ENCODE measurements at places on chromosomes 11 and 22.

- peak overlapping the region; percentile 99 for H3K4me3 ChIP-seq
- peak overlapping the region; percentile 98 for H3K27ac ChIP-seq
- DNase-seq = peak; percentile 41
Observed at GRCh38 chr11:67119585-67120391, 725 bp downstream of the KDM2A start.

GRCh38 chr11:115452241-115452640 lies 52.0 kb downstream of the CADM1 start:
- no peak for DNase-seq
- no peaks in the 10 kb centered on the region for H3K4me1 ChIP-seq
- no peaks in the 10 kb centered on the region for H3K36me3 ChIP-seq
- H3K4me3 ChIP-seq = no peak overlapping the region
- no peaks in the 10 kb centered on the region for H3K27me3 ChIP-seq

- H3K27me3 ChIP-seq = no peaks in the 10 kb centered on the region
- H3K4me1 ChIP-seq = no peaks in the 10 kb centered on the region
- H3K36me3 ChIP-seq = no peaks in the 10 kb centered on the region
- no peak for DNase-seq
- no peak overlapping the region for H3K27ac ChIP-seq
Observed at GRCh38 chr11:64485074-64485473, 105.9 kb upstream of the SLC22A12 start.

- H3K4me3 ChIP-seq = no peak overlapping the region
- peak; percentile 75 for DNase-seq
- H3K27ac ChIP-seq = no peak overlapping the region
- no peaks in the 10 kb centered on the region for H3K27me3 ChIP-seq
- H3K4me1 ChIP-seq = peaks cover 4% of the 10 kb centered on the region
Observed at GRCh38 chr11:390175-390574, 3.8 kb upstream of the PKP3 start.

GRCh38 chr11:66670816-66671215 lies 6.9 kb downstream of the RBM4B start:
- H3K4me1 ChIP-seq = peaks cover 2% of the 10 kb centered on the region
- H3K36me3 ChIP-seq = peaks cover 4% of the 10 kb centered on the region
- H3K4me3 ChIP-seq = no peak overlapping the region
- no peaks in the 10 kb centered on the region for H3K27me3 ChIP-seq

GRCh38 chr22:22085702-22086500 lies 103.3 kb upstream of the TOP3B start:
- H3K27me3 ChIP-seq = peaks cover 12% of the 10 kb centered on the region
- H3K27ac ChIP-seq = no peak overlapping the region
- no peak overlapping the region for H3K4me3 ChIP-seq
- no peaks in the 10 kb centered on the region for H3K4me1 ChIP-seq
- DNase-seq = no peak

GRCh38 chr11:12469451-12469850 lies 92.1 kb downstream of the PARVA start:
- no peaks in the 10 kb centered on the region for H3K36me3 ChIP-seq
- no peak for DNase-seq
- H3K27me3 ChIP-seq = no peaks in the 10 kb centered on the region
- H3K4me1 ChIP-seq = peaks cover 16% of the 10 kb centered on the region

- no peak overlapping the region for H3K27ac ChIP-seq
- no peaks in the 10 kb centered on the region for H3K36me3 ChIP-seq
- H3K4me3 ChIP-seq = no peak overlapping the region
- no peak for DNase-seq
- no peaks in the 10 kb centered on the region for H3K4me1 ChIP-seq
Observed at GRCh38 chr11:10838881-10839280, 19.0 kb downstream of the ZBED5 start.

DNA sequence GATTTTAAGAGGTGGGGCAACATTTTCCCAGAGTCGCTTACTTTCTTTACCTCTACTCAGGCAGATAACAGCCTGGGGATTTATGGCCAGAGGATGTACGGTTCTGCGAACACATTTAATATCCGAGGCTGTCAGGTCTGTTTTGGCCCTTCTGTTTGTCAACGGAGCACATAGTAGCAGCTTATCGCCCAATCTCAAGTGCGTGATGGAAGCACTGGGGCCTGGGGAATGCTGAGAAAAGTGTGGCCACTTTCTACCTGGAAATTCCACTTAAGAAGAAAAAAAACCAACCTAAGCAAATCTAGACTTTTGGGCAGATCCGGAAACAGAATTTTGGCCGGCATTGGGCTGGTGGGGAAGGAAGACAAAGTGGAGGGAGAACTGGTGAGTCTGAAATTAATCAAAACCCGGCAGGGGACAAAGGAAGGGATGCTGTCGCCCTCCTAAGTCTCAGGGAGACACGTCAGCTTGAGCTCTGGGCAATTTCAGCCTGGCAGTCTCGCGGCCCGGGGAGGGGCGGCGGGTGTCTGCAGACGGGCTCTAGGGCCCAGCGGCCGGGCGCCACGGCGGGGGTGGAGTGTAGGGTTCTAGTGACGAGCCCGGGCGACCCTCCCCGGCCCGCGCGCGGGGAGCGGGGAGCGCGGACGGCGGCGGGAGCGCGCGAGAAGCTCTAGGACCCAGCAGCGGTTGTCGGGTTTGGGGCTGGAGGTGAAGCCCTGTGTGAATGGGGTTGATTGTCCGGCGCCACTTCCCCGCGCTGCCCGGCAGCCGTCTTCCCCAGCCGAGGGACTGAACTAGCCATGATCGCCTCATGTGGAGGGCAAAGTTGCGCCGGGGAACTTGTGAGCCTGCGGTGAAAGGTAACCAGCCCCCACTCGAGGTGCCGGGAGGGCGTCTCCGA lies at the start of gene AMOTL1:
Gene AMOTL1, plus strand, starts transcription at position 656 of the 901 bp plus-strand sequence. Its CDS starts 156 bp downstream, at position 812.
- peak within 1 kb of the TSS; percentile 93 for H3K27ac ChIP-seq
- H3K36me3 ChIP-seq = no peaks in the 10 kb centered on the region
- H3K4me1 ChIP-seq = peaks cover 21% of the 10 kb centered on the region
- DNase-seq = peak; percentile 99
- peak within 1 kb of the TSS; percentile 91 for H3K4me3 ChIP-seq

GRCh38 chr22:46617207-46617985 lies 2.8 kb upstream of the GRAMD4 start:
- no peak for DNase-seq
- no peak overlapping the region for H3K27ac ChIP-seq
- no peak overlapping the region for H3K4me3 ChIP-seq
- H3K4me1 ChIP-seq = peaks cover 3% of the 10 kb centered on the region
- no peaks in the 10 kb centered on the region for H3K36me3 ChIP-seq
- no peaks in the 10 kb centered on the region for H3K27me3 ChIP-seq

GRCh38 chr22:23503736-23504440 lies 76.2 kb downstream of the IGLL1 start:
- H3K4me1 ChIP-seq = peaks cover 7% of the 10 kb centered on the region
- no peak overlapping the region for H3K4me3 ChIP-seq
- no peak overlapping the region for H3K27ac ChIP-seq
- H3K27me3 ChIP-seq = no peaks in the 10 kb centered on the region
- no peaks in the 10 kb centered on the region for H3K36me3 ChIP-seq

DNA sequence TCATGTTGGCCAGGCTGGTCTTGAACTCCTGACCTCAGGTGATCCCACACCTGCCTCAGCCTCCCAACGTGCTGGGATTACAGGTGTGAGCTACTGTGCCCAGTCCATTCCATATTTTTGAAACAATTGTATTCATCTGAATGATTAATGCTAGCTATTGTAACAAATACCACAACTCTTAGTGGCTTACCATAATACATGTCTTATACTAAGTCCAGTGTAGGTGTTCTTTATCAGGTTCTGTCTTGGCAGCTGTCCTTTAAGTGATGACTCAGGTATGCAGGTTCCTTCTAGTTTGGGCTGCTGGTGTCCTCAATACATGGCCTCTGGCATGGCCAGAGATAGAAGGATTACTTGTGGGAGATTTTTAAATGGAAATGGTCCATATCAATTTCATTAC lies 39.0 kb downstream of the UVRAG start:
- no peaks in the 10 kb centered on the region for H3K36me3 ChIP-seq
- no peak overlapping the region for H3K27ac ChIP-seq
- no peak overlapping the region for H3K4me3 ChIP-seq
- DNase-seq = no peak

- no peaks in the 10 kb centered on the region for H3K36me3 ChIP-seq
- no peak overlapping the region for H3K27ac ChIP-seq
- no peaks in the 10 kb centered on the region for H3K27me3 ChIP-seq
- H3K4me1 ChIP-seq = no peaks in the 10 kb centered on the region
- peak; percentile 76 for DNase-seq
Observed at GRCh38 chr11:132312701-132313111, 942.3 kb downstream of the NTM start.

GRCh38 chr11:45079943-45080719 lies 66.3 kb upstream of the PRDM11 start:
- peaks cover 5% of the 10 kb centered on the region for H3K4me1 ChIP-seq
- H3K27me3 ChIP-seq = no peaks in the 10 kb centered on the region
- H3K27ac ChIP-seq = no peak overlapping the region
- H3K36me3 ChIP-seq = no peaks in the 10 kb centered on the region
- DNase-seq = no peak

DNA sequence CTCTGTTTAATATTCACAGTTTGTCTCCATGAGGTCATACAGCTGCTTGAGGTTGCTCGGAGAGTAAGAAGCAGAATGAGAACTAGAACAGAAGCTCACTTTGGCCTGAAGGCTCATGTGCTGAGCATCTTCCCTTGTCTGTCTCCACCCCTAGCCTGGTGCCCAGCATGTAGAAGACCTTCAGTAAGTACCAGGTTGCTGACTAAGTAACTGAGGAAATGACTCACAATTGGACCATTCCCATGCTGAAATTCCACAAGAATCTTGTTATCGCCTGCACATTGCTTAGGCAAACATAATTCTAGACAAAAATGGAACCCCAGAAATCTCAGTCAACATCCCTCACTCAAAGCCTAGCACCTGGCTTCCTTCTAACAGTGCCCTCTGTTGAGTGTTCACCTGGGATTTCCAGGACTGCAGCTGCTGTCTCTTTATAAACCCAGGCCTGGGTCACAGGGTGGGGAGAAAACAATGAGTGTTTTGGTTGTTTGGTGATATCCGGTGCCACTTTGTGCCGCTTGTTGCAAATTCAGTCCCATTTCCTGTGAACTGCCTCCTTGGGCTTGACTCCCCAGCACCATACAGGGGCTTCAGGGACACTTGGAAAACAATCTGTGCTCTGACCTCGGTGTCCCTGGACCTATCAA lies 406.8 kb downstream of the ETS1 start:
- DNase-seq = no peak
- H3K27ac ChIP-seq = no peak overlapping the region
- H3K4me1 ChIP-seq = no peaks in the 10 kb centered on the region
- H3K4me3 ChIP-seq = no peak overlapping the region
- H3K27me3 ChIP-seq = no peaks in the 10 kb centered on the region

- peak; percentile 30 for DNase-seq
- H3K4me3 ChIP-seq = no peak overlapping the region
- no peaks in the 10 kb centered on the region for H3K4me1 ChIP-seq
- no peak overlapping the region for H3K27ac ChIP-seq
Observed at GRCh38 chr11:81673001-81673400, 1060.7 kb downstream of the FAM181B start.

DNA sequence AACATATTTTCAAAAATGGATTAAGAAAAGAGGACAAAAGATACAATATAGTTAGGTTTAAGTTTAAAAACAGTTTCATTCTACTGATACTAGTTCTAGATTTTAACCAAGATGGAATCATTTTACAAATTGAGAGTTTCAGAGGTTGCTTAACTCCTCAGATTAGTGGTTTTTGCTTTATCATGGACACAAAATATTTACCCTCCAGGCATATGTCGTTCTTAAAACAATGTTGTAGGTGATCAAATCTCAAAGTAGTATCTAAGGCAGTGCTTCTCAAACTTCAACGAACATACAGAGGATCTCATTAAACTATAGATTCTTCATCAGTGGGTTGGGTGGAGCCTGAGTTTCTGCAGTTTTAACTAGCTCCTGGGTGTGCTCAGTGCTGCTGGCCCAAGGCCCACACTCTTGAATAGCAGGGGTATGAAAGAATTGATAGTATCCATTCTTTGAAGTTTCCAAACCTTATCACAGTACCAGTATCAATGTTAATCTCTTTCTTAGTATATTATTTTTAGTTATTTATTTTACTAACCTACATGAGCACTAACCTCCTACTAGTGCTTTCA lies 48.0 kb downstream of the YAP1 start:
- no peak overlapping the region for H3K27ac ChIP-seq
- H3K4me1 ChIP-seq = no peaks in the 10 kb centered on the region
- no peak overlapping the region for H3K4me3 ChIP-seq
- H3K27me3 ChIP-seq = no peaks in the 10 kb centered on the region

DNA sequence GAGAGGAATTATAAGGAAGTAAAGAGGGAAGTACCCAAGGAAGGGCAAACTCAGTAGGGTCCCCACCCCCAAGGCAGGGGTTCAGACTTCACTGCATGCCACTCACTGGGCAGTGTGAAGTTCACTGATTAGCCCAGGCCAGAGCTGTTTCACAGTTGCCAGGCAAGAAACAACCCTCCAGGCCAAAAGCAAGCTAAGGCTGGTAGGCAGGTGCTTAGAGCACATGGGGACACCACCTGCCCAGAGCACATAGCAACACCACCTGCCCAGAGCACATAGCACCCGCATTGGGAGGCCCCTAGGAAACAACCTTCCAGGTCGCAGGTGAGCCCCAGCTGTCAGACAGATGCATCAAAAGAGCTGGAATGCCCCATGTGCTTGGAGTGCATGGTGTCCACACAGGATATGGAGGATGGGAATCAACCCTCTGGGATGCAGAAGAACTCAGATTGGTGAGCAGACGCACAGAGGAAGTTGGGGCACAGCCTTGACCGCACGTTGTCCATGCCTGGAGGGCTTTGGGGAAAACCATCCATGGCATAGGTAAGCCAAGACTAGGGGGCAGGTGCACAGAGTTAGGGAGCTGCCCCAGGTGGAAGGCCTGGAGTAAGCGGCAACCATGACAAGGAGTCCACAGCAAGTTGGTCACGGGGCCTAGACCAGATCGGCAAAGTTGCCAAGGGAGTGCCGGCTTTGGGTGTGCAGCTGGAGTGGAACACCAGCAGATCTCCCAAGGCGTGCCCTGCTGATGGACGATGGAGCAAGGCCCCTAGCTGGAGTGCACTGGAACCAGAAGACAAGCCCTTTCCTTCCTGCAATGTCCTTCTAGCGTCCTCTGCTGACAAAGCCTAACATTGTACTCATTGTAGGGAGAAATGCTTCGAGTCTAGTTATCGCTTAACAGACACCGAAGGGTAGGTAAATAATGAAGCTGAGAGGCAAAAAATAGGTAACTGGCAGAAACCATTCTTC lies 7.8 kb upstream of the TMEM216 start:
- no peaks in the 10 kb centered on the region for H3K36me3 ChIP-seq
- DNase-seq = peak; percentile 70
- no peaks in the 10 kb centered on the region for H3K4me1 ChIP-seq
- H3K27me3 ChIP-seq = no peaks in the 10 kb centered on the region
- no peak overlapping the region for H3K4me3 ChIP-seq
